Activated CD8-positive, alpha-beta memory T cell treated with anti-CD3 and anti-CD28 coated beads for 4 hours (primary cell): ENCODE measurements at places on chromosomes 7 and 10.

- no peak for DNase-seq
Observed at GRCh38 chr7:55504093-55504859, 68.0 kb downstream of the VOPP1 start.

DNA sequence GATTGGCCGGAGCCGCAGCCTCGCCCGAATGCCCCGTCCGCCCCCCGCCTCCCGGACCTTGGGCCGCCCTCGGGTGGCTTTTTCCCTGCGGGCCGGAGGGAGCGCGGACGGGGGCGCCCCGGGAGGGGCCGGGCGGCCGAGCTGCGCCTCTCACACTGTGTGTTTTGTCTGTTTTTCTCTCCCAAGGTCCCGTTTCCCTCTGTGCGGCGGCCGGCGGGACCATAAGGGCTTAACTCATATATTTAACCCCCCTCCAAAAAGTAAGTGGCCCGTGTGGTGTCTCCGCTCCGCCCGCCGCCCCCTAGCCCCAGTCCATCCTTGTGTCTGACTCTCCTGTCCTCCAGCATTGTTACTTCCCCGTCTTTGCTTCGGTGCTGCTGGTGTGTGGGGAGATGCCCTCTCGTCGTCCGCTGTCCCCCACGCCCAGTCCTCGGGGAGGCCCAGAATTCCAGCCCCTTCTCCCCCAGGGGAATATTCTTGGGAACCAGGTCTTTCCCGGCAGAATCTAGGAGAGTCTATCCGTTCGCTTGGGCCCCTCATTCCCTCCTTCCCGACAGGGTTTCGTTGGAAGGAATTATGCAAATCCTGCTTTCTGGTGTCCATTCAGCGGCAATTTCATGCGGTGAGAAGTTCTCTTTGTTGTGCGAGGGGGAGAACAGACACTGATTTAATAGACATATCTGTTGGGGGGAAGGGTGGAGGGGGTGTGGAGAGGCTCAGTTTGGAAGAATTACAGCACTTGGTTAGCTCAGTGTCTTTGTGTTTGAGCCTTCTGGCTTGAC, 1.3 kb downstream of the LCOR start:
- no peak for DNase-seq

DNA sequence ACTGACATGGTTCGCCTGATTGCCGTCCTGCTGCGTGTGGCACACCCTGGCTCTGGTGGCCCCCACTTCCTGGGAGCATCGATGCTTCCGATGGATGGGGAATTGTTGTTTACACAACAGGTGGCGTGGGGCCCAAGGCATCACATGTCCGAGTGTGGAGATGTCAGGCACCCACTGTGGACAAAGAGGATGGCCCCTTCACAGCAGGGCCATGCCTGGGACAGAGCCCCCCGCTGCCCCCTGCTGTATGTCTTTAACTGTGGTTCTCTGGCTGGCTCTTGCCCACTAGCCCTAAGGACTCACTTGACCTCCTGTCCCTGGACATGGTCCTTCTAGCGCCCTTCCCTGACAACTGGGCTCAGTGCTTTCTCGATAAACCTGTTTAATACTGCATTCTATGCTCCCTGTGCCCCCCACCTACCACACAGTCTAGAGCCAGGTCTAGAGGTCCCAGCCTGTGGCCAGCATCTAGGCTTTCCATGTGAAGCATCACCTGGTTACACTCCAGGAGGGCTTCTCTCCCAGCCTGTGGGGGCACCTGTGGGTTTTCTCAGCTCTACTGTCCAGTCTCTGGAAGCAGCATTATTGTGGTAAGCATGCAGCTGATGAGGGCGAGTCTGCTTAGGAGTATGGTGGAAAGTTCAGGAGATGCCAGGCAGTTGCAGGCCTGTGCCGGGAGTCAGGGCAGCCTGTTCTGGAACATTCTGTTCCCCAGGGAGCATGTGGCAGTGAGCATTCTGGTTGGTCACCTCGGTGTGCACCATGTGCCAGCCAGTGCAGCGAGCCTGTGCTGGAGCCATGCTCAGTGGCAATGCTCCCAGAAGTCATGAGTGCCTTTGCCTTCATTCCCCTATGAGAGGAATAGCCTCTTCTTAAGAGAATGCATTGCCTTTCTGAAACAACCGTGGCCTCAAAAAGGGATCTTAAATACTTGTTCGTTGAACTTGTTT, 10.4 kb downstream of the ADCY1 start:
- no peak for DNase-seq

DNA sequence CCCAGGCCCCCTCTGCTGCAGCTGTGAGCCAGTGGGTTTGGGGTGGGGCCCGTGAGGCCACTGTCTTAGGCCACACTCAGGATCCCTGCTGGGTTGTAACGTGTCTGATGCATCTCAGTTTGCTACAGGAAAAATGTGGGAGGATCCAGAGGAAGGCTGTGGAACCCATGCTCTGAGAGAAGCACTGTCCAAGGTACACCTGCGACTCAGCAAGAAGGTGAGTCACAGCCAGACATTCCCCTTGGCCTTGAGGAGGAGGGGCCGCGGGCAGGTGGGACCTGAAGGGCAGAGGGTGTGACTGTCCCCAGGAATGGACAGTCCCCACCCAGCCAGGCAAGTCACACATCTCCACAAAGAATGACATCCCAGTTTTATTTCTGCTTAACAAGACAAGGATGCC, 27.8 kb upstream of the C10orf120 start:
- no peak for DNase-seq

DNA sequence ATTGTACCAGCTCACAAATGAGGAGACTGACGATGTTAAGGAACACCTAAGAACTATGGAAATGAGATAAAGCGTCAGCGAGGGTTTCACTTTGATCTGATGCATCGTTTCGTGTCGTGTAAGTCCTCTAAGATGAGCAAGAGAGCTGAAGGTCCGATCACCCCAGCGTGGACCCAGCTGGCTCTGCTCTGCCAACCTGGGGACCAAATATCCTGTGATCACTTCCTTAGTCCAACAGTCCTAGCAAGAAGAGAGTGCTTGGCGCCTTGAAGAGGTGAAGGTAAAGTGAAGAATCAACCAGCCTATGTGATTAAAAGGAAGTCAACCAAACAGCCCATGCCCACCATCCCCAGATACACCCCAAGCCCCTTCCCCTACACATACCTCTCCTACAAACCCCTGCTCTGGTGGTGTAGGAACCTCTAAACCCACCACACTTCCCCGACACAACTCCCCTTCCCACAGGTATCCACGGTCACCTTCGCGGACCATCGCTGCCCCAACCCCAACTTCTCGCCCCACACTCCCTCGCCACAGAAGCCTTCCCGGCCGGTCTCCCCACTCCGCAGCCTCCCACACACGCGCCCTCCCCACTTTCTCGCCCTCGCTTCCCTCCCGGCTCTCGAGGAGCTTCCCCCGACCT, 722 bp downstream of the UPF2 start:
- no peak for DNase-seq

GRCh38 chr7:93350338-93350737, 118.2 kb downstream of the VPS50 start:
- DNase-seq: no peak

- no peak for DNase-seq
Observed at GRCh38 chr7:8236780-8237407, 25.1 kb downstream of the ICA1 start.

GRCh38 chr7:2572101-2572842, 13.5 kb downstream of the IQCE start:
- DNase-seq: no peak

GRCh38 chr10:3784510-3785250, at the start of gene KLF6:
Gene KLF6 (minus strand): TSS chr10:3785209. CDS start chr10:3785014, 195 bp downstream.
- no peak for DNase-seq

DNA sequence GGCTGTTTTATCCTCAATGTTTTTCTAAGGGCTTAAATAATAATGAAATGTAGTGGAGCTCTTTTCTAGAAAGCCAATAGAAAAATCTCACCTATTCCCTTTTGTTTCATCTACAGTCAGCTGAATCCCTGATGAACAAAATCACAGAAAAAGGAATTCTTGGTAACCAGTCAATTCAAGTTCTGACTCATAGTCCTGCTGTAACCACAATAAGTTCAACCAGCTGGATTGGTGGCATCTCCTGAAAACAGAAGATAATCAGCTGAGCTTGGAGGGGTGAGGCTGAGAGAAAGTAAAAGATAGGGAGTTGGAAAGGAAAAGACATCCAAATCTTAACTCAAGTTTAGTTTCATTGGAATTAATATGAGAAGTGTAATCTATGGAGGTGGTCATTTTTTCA, 772.1 kb downstream of the CCSER2 start:
- no peak for DNase-seq

DNA sequence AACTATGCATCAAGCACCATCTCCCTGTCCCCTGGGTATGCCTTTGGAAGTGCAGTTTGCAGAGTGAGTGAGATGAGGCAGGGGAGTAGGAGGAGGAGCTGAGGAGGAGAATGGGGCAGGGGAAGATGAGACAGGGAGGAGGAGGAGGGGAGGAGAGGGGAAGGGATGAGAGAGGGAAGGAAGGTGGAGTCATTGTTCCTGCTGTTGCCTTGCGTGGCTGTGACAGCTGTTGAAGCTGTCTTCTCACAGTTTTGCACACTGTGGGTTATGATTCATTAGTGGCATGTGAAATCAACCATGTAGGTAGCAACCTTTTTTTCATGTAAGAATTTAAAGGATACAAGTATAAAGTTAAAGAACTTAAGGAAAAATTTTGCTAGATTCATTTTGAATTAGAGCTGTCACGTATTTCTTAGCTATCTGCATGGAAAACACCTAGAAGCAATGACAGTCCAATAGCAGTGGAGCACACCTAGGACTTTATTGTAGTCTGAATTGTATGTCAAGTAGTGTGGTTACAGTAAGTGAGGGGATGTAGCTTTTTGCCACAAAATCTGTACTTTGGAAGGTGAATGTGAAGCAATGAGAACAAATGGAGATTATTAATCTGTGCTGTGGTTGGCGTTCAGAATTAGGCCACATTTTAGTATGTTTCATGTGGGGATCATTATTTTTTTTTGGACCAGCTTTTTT, 21.7 kb downstream of the CCM2 start:
- DNase-seq: no peak

GRCh38 chr10:44965651-44966097, 6.1 kb downstream of the RASSF4 start:
- no peak for DNase-seq

GRCh38 chr7:148790131-148790726, 91.5 kb downstream of the CUL1 start:
- no peak for DNase-seq

DNA sequence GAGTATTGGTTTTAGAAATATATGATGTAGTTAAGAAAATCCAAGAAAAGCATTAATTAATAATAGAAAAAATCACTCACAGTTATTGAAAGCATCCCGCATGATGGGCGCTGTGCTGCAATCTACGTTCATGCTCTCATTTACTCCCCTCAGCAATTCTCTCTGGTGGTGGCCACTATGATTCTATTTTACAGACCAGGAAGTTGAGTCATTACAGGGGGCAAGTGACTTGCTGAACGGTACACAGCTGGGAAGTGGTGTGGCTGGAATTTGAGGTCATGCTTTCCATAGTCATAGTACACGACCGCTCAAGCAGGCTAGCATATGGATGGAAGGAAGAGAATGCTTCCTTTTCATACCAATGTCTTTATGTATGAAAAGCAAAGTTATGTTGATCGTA, 117.4 kb downstream of the TES start:
- no peak for DNase-seq

- no peak for DNase-seq
Observed at GRCh38 chr7:90209776-90210175, 1.8 kb upstream of the STEAP2 start.

GRCh38 chr10:25226775-25227682, 52.2 kb downstream of the GPR158 start:
- DNase-seq: no peak
